ENCODE measurements at places on chromosomes 5 and 9.

GRCh38 chr5:52786949-52787599, 642 bp upstream of the ITGA1 start:
- peak; percentile 49 for DNase-seq

GRCh38 chr5:36389245-36389644, 87.5 kb upstream of the RANBP3L start:
- DNase-seq = no peak

- DNase-seq = peak; percentile 31
Observed at GRCh38 chr9:96219026-96219899, 82.7 kb downstream of the HSD17B3 start.

- no peak for DNase-seq
Observed at GRCh38 chr9:13960011-13960765, 353.8 kb downstream of the NFIB start.

DNA sequence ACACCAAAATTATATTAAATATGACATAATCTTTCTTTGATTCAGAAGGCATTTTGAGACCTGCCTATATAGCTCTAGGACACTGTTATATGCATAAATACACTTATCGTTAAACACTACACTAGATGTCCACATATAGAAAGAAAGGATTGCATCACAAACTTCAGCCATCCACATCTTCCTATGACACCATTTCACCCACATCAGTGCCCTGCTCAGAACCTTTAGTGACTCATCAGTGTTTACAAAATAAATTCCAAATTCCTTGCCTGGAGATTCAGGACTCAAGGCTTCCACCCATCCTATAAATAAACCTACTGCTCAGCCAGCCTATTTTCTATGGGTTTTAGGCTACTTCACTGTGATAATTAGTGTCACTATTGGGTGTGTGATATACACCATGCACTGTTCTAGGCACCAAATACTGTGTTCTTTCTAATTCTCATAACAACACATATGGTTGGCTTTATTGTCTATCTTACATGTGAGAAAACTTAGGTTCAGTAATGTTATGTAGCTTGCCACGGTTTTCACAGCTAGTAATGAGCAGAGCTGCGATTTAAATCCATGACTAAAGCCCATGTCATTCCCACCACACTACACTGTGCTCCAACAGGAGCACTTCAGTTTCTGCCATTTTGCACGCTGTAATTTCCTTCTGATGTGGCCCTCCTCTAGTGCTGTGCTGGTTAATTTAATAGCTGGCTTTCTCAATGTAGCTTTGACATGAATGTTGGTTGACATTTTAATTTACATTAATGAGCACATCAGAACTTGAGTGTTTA, 103.3 kb downstream of the SREK1 start:
- DNase-seq = no peak

- no peak for DNase-seq
Observed at GRCh38 chr9:93678199-93679019, 102.0 kb downstream of the PHF2 start.

GRCh38 chr5:57179262-57180200, 5.7 kb downstream of the GPBP1 start:
- no peak for DNase-seq

GRCh38 chr9:94699715-94700373, 26.7 kb upstream of the AOPEP start:
- no peak for DNase-seq
